ENCODE measurements at places on chromosomes 3 and 15.

- peak; percentile 75 for DNase-seq
Measured at GRCh38 chr3:25604107-25604805, 60.5 kb downstream of the TOP2B start.

GRCh38 chr3:136862617-136863322 is 762 bp downstream of the NCK1 start:
- DNase-seq = no peak

DNA sequence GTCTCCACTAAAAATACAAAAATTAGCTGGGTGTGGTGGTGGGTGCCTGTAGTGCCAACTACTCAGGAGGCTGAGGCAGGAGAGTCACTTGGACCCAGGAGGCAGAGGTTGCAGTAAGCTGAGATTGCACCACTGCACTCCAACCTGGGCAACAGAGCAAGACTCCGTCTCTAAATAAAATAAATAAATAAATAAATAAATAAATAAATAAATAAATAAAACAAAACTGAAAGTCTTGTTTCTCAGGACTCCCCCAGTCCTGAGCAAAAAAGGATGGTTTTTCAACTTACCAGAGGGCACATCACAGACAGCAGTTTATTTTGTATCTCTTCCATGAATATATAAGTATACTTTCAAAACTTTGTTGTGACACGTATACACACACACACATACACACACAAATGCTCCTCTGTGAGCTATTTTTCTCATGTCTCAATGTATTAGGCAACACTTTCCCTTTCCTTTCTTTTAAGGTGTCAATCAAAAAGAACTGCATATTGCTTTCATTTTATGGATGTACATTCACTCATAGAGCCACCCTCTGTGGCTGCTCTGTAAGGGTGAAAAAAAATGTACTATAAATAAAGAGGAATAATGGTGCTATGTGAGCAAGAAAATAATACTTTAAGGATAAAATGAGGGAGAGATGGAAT is 54.8 kb upstream of the MITF start:
- DNase-seq = no peak

DNA sequence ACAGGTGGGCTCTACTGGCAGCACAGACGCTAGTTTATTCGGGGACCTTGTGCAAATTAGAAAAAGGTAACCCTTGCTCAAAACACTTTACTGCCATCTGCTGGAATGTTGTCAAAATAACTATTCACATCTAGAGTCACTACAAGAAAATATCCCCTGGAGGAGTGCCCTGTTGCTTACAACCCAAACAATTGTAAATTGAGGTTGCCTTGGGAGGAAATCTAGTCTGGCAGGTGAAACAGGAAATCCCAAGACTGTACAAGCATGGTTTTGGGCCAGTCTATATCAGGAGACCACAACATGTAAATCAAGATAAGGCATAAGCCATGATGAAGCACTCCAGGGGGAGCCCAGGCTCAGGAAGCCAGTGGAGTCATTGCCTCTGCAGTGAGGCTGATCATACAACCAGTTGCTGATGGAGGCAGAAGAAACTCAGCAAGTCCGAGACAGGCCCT is 136.8 kb upstream of the ACP3 start:
- peak; percentile 7 for DNase-seq

DNA sequence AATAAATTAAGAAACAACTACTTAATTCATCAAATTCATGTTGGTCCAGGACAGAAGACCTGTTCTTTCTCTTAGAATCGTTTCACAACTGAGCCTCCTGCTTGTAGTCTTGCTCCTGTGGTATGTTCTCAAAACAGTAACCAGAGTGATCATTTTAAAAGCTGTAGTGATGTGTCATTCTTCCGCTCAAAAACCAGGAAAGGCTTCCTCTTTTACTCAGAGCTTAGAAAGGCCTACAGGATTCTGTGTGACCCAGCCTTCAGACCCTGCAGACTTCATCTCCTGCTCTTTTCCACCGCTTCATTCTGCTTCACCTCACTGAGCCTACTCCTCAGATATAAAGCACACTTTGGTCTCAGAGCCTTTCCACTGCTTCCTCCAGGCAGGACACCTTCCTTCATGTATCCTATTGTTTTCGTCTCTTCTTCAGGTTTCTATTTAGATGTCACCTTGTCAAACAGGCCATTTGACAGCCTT is 22.7 kb downstream of the ST6GAL1 start:
- no peak for DNase-seq

DNA sequence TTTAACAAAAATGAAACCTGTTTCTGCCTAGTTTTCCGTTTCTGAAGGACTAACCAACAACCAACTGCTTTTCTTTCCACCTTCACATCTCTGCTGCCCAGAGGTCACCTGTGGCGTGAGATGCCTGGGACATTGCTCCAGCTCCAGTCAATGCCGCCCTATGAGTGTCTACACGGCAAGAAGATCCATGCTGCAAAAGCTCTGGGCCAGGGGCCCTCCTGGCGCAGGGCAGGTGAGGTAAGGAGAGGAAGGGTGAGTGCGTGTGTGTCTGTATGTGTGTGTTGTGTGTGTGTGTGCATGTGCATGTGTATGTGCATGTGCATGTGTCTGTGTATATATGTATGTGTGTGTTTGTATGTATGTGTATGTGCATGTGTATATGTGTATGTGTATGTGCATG is 131.4 kb downstream of the NSMCE3 start:
- no peak for DNase-seq

GRCh38 chr3:161100994-161101393 is 4.2 kb downstream of the B3GALNT1 start:
- DNase-seq = no peak

GRCh38 chr3:147038481-147038880 is 367.9 kb downstream of the ZIC4 start:
- DNase-seq = peak; percentile 45

- DNase-seq = no peak
Measured at GRCh38 chr3:134922101-134922500, 127.0 kb downstream of the EPHB1 start.

GRCh38 chr15:72982714-72983113 is 69.5 kb upstream of the NEO1 start:
- no peak for DNase-seq

DNA sequence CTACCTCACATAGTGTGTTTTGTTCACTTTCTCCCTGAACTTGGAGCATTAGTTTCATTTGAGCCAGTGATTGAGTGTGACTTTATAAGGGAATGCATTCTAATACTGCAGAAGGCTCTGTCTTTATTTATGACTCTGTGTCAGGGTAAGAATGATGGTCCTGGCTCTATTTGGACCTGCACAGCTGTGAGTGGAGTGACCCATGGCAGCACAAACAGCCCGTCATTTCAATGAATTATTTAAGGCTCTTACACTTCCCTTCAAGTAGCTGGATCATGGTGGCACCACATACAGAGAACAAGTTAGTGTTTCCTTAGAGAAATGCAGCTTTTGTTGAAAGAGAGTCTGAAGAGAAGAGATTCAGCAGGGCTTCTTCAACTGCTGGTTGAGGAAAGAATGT is 16.4 kb downstream of the TMEM108 start:
- DNase-seq = no peak

- DNase-seq = no peak
Measured at GRCh38 chr15:73906346-73907034, 19.8 kb upstream of the LOXL1 start.

DNA sequence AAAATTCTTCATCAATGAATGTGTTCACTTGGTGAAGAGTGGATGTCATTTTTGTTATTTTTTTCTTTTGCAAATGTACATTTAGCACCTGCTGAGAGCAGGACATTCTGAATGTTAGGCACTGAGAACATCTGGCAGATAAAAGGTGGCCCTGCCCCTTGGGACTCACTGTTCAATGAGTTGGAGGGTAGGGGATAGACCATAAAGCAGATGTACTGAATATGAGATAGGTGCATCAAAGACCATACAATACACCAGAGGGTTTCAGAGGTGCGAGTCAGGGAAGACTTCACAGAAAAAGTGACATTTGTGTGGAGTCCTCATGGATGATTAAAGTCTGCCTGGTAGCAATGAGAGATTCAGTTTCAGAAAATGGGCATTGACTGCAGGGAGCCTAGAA is 34.2 kb downstream of the EEFSEC start:
- no peak for DNase-seq
